NCI-H460 (cell line): ENCODE measurements at places on chromosomes 12 and 14.

DNA sequence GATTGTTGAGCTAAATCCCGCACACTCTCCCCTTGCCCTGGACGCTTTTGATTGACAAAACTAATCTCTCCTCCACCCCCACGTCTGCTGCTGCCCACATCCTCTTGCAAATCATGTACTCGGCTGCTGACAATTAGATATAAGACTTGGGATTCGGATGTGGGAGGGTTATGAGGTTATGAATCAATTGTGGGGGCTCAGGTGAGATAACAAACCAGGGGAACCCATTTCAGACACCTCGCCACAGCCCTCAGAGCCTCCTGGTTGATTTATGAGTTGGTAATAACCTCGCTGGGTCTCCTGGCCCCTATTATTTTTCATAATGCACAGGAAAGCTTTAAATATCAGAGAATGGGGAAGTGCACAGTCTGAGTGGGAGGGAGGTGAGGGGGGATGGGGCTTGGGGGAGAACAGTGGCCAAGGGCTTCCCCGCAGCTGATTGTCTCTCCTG is 449.9 kb downstream of the DPF3 start:
- DNase-seq = no peak

DNA sequence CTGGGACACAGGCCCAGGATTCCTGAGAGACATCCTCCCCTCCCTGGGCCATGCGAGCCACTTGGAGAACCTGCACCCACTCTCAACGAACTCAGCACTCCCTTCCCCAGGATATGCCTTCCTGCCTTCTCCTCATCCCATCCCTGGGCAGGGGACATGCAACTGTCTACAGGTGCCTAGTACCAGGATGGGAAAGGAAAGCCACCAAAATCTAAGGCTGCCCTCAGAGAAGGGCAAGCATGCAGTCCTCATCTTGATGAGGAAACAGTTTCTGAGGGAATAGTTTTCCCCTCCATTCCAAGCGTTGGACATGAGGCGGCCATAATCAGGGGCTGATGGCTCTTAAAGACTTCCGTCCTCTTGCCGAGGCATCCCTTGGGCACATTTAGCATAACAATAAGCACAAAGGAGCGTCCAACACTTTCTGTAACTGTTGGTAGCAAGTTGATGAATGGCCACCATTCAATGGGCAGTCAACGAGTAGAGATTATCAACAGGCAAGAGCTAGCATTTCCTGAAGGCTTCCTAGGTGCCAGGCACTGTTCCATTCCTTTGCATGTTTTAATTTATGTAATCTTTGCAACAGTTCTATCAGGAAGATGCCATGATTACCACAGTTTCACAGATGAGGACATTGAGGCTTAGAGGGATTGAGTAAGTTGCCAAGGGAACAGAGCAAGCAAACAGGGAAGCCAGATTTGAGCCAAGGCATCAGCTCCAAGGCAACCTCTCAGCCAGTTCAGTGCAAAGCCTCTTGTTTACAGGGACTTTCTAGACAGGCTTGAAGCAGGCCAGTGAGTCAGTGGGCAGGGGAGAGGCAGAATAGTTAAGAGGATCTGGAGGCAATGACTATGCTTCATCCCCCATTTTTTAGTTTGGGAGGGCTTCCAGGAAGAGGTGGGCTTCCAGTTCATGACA is 105.1 kb downstream of the SINHCAF start:
- no peak for DNase-seq

DNA sequence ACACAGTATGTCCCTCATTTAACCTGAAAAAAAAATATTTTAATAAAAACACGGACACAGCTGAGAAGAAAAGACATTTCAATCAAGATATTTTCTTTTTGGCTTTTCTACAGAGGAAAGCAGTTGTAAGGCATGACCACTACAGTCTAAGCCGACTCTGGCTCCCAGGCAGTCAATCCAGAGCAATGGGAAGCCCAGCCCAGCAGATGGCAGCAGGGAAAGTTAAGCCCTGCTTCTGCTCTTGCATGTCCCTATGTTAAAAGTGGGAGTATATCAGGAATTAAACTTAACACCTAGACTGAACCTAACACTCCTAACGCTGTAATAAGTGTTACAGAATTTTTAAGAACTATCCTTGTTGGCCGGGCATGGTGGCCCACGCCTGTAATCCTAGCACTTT is 19.5 kb upstream of the HAL start:
- DNase-seq = no peak

DNA sequence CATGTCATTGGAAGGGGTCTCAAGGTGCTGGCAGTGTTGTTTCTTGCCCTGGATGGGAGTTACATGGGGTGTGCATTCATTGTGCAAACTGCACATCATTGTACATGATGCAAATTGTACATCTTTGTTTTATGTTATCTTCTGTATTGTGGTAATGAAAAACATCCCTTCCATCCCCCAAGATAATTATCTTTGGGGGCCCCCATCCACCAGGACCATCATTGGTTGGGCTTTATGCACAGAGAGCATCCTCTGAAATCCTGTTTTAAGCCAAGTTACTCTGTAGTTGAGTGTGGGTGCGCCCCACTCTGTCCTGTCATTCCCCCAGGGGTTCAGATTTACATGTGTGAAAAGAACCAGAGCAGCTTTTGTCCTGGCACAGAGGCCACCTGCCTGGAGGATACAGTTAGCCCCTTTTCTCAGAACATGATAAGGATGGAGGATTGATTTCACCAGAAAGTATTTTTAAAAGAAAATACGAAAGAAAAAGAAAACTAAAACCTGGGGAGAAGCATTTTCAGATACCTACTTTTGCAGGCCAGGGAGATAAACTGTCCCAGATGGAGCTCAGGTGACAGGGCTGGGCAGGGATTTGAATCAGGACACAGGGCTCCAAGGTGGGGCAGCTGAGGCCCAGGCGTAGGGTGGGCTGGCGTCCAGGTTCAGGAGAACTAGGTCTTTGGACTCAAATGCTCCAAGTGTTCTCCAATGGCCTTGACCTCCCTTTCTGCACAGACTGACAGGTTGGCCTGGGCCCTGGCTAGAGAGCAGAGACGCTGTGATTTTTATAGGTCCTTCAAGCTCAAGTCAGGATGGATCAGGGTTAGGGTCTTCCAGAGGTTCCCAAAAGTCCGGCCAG is 17.2 kb downstream of the WSCD2 start:
- no peak for DNase-seq

- no peak for DNase-seq
Observed at GRCh38 chr14:105927096-105928060, 401.0 kb downstream of the TMEM121 start.

DNA sequence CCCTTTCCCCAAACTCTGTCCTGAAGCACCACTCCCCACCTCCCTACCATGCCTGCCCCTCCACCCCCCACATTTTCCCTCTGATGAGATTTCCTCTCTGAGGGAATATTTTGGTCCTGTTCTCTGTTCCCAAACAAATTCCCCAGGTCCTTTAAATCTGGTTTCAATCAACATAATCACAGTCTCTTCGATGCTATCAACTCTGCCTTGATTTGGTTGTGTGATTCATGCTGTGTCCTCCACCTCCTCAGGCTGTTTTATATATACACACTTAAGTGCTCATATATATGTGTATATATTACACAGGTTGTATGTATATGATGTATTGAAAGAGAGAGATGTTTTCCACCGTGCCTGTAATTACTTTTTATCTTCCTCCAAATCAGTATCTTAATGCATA is 36.0 kb downstream of the NTF3 start:
- no peak for DNase-seq

GRCh38 chr14:54509546-54510501 is at the start of gene CGRRF1:
CGRRF1 (plus strand) TSS chr14:54509906; CDS start chr14:54509960, 54 bp downstream.
- DNase-seq = peak; percentile 96

GRCh38 chr14:65003394-65003793 is 16.7 kb downstream of the FNTB start:
- DNase-seq = no peak
